ENCODE measurements at places on chromosomes 7 and 10.

GRCh38 chr10:69216577-69217118 is 3.5 kb upstream of the HKDC1 start:
- DNase-seq = no peak

GRCh38 chr7:78033410-78033809 is 234.8 kb downstream of the PHTF2 start:
- DNase-seq = no peak

DNA sequence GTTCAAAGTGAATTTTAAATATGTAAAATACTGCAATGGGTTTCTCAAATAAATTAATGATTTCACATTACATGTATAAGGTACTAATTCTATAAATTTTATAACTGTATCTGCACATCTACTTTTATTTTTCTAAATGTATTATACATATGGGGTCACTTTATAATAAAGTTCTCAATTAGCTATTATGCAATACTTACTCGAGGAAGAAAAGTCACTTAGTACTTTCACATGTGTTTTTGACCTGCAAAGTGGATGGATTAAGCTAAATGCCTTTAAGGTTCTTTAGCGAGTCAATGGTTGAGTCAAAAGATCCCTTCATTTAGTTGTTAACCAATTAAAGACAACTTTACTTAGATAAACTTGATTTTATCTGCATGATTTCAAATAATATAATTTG is 437.8 kb downstream of the ANKRD7 start:
- no peak for DNase-seq

DNA sequence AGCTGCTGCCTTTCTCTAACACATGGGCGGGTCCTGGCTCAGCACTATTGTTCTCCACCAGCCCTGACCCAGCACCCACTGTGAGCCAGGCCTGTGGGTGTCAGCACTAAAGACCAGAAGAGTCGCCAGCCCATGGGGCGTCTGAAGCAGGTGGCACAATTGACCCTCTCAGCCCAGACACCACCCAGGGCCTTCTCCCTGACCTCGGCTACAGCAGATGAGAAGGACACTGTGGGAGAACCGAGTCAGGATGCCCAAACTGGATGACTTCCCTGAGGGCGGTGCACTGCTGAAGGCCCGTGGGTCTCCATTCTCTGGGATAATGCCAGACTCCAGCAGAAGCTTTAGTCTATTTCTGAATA is 97.0 kb downstream of the MKI67 start:
- DNase-seq = no peak

DNA sequence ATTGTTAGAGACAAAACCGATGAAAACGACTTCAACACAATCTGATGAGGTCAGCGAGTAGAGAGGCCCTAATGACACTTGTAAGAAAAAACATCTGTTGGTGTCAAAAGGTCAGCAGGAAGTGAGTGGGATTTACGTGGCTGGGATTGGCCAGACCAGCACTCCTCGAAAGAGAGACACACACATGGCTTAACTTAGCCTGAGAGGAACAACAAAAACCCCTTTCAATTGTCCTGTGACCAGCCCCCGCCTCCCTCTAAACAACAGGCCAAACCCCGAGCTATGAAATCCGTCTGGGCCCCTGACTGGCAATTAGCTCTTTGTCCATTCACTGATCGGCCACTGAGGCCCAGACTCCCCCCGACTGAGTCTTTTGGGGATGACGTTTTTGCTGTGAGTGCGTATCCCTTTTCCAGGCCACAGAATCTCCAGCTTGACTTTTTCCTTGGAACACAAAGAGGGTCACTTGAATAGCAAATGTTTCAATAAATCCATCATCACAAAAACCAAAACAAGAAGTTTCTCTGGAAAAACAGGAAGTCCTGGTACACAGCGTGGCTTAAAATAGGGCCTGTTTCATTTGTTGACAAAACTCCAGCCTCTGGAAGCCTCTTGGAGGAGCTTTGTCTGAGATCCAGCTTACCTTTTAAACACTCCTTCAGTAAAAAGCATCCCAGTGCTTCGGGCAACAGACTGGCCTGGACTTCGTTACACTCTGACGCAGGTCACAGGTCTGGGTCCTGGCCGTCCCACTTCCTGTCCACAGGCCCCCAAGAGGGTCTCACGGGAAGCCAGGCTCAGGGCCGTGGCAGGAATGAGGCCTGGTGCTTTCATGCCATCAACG is 103.0 kb downstream of the CTBP2 start:
- DNase-seq = no peak

DNA sequence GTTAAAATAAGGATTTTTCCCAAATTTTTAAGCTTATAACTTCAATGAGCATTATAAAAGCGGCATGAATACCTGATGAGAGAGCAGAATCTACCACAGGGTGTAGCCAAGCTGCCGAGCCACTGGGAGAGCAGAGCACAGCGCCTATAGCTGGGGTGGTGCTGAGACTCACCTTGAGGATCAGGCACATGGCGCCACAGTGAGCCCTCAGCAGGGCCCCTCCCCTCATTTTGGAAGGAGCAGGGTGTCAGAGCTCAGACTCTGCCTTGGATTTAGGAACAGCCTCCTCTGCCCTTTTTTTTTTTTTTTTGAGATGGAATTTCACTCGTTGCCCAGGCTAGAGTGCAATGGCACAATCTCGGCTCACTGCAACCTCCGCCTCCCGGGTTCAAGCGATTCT is 118.6 kb downstream of the SRPK2 start:
- DNase-seq = no peak

DNA sequence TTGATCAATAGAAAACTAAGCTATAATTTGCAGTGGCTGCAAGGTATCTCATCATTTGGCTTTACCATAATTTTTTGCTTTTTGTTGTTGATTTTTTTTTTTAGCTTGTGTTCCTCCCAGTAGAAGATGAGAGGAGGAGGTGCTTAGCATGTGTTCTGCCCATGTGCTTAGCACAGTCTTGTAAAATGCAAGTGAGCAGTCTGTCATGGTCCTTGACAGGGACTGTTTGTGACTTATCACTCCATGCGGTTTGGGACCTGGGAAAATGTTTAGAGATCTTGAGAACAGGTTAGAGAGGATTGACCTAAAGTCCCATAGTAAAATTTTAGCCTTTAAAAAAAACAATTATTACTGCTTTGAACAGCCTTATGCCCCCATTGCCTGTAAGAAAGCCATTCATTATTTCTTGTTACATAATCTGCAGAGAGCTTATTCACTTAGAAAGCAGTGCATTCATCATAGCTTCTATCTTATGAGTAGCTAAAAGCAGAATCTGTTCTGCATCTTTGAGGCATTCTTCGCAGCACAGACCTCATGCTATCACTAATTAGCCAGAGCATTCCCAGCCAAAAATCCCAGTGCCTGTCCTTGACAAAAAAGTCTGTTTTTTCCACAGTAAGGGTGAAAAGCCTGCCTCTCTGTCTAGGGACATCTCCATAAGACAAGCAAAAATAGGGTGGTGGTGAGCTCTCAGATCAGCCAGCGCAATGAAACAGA is 748.7 kb upstream of the GALNT17 start:
- DNase-seq = no peak

GRCh38 chr7:75756206-75756990 is 15.6 kb downstream of the CCL26 start:
- DNase-seq = no peak

DNA sequence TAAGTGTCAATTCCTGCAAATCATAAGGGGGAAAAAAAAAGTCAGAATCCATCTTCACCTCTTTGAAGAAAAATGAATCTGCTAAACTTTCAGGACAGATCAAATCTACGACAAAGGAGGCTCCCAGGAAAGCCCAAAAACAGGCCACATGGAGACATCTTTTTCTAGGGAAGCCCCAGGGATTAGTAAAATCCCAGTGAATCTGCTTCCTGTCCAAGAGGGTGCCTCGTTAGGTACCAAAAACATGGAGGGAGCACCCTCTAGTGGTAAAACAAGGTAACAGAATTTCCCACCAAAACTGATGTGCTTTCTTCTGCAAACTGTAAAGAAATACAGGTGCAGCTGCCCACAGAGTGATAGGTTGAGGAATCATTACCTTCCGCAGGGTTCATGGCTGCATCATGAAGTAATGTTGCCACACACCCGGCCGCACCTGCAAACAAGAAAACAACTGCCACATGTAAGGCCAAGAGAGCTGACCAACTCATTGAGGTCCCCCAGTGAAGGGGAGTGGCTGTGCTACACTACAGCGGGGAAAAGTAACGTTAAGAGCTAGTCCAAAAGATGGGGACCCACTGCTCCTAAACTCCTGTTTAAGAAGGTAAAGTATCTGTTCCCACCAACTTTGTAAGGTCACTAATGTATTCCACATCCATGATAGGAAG is 7.9 kb downstream of the SLC25A28 start:
- no peak for DNase-seq

DNA sequence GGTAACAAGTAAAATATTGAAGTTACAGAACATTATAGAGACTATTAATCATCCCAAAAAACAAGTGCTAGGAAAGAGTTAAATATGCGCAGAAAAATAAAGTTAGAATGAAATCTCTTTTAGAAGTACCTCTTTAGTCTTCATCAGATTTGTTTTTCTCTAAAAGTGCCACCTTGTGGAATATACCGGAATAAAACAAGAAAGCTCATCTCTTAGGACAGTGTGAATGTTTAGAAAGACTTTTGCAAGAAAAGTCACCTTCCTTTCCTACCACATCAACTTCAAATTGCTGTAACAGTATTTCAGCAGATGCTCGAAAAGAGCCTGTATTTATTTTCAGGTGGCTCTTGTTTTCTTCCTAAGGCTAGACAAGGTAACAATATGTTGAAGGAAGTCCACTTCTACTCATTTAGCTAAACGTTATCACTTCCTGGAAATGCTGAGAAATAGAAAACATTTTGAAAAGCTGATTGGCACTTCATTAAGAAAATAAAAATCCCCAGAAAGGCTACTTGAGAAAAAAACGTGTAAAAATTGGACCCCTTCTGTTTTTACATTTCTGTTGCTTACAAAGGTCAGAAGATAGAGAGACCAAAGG is 19.8 kb upstream of the FAM133B start:
- DNase-seq = no peak

DNA sequence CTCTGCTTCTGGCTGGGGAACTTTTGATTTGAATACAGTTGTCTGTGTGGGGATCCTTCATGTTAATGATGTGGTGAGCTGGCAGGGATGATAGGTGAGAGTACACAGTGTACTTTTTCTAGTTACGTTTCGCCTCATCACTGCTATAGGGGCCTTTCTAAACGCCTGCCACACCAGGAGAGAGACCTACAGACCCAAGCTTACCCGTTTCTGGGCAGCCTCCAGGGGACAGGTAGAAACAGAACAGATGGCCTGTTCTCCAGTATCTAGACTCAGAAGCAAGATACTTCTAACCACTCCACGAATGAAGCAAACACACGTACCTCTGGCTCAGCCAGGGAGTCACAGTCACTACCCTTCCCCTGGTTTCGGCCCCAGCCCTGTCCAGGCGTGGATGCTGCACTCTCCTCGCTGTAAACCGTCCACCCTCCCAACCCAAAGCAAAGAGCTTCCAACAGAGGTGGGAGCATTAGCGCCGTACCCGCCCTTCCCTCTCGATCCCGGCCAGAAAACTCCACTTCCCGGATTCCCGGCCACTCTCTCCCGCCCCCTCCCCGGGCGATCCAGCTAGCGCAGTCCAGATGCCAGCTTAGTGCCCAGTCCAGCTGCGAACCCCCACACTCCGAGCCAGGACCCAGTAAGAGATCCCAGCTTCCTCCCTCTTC is 1.2 kb downstream of the CCDC6 start:
- DNase-seq = no peak

- DNase-seq = no peak
Observed at GRCh38 chr10:73841526-73842285, 30.3 kb upstream of the NDST2 start.

DNA sequence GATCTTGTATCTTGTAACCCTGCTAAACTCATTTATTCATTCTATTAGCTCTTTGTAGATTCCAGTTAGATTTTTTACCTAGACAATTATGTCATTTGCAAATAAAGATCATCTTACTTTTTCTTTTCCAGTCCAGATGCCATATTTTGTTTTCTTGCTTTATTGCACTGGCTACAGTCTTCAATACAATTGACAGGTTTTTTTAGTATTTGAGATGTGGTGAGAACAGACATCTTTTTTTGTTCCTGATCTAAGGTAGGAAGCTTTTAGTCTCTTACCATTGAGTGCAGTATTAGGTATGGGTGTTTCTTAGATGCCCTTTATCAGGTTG is 12.1 kb downstream of the SPRN start:
- DNase-seq = no peak

DNA sequence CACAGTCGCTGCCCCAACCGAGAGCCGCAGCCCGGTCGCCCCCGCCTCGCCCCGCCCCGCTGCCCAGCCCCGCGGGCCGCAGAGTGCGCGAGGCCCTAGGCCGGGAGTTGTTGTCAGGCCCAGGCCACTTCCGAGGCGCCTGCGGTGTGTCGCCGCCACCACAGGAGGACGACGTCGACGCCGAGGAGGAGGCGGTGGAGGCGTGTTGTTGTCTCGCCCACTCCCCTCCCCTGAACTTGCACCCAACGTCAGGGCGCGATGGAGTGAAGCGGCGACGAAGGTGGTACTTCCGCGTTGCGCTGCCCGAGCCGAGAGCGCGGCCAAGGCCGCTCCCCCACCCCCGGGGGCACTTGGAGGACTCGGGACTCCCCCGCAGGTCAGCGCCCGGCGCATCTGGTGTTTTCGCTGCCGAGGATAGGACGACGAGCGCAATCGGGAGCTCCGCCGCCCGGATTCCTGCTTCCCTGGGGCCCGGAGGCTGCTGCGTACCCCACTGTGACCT is at the start of gene CDK13:
Gene CDK13, plus strand, starts transcription at position 286 of the 502 bp plus-strand sequence. CDS start 386 bp downstream, outside the sequence.
- peak; percentile 85 for DNase-seq

DNA sequence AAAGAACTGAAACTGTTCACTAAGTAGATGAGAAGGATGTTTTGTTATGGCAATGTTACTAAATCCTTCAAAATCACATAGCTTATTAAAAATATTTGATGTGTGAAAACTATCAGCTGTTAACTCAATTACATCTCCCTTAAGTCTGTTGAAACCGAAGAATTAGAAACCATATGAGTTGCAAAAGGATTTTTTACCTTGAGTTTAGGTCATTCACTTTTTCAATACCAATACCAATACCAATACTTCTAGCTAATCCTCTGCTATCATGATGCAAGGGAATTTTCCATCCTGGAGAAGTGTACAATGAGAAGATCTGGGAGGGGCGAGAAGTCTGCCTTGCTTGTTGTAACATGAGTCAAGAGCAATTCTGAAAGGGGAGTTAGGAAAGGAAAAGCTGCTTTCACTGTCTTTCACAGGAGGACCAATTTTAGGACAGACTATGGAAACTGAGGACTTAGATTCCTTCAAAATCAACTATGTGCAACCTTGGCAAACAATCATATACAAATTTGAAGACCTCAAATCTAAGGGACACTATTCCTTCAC is 199.7 kb downstream of the IMMP2L start:
- DNase-seq = no peak

DNA sequence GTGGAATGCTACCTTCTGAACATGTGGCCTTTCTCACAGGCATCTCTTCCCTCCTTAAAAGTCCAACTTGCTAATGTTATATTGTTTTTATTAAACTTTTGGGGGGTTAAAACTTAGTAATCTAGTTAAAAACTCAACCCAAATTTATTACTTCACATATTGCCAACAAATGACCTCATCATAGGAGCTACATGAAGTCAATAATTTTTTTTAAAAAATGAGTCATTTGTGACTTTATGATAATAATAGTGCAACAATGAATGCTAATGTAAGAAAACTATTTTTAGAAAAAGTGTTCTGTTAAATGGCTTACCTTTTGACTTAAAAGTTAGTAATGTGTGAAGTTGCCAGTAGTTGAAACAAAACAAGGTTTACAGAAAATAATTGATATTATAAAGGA is 325.9 kb upstream of the FZD1 start:
- no peak for DNase-seq
